ENCODE measurements at places on chromosomes 7 and 10. TPM values are rescaled to one million over a fixed set of nuclear protein-coding genes. Genes with fewer than 3 reads are reported as not detected.

- DNase-seq = peak; percentile 39
Measured at GRCh38 chr7:127986581-127987521, 44.4 kb downstream of the LRRC4 start.

DNA sequence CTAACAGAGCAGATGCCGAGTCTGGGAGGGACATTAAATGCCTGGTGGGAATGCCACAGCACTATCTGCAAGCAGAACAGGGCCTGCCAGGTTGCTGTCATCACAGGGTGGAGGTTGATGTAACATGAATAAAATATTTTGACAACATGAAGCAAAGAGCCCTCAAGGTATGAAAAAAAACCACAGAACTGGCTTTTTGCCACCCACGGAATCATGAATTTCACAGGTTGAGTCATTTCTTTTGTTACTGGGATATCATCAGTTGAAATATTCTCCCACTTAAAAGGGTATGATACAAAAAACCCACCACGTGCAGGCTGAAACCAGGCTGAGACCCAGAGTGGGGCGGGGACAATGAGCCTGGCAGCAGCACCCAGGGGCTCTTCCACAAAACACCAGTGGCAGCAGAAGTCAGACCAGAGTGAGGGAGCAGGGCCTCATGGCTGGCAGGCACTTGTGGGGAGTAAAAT, 220.1 kb downstream of the TNS3 start:
- DNase-seq = no peak

OPN1SW gene
- not detected for total RNA-seq

GRCh38 chr7:2247141-2247995, 5.3 kb downstream of the NUDT1 start:
- no peak for DNase-seq

POLR3A gene
- 29.1 TPM for total RNA-seq

FBXL15 gene
- 7.9 TPM for total RNA-seq

DNA sequence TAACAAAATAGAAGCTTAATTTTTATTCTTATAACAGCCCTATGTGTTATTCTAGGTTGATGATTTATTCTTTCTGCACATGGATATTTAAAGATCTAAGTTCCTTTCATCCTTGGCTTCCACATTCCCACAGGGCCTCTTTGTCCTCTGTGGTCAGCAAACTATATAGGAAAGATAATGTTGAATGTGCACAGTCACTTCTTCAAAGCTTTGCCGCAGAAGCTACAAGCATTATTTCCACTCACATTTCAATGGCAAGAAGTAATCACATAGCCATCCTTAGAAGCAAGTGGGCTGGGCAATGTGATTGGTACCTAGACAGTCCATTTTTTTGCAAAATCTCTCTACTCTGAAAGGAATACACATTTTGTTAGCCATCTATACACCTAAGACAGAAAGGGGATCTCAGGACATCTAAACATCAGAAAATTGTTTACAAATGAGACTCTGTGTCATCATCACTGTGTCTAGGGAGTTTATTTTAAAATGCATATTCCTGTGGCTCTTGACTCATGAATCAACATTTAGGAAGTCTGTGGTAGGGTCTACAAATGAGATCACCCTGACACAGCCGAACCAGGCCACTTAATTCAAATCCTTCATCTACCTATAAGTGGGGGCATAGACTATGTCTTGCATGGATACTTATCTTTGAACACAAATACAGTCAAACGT, 1060.5 kb downstream of the XPNPEP1 start:
- no peak for DNase-seq

All from Caco-2 (cell line).